ENCODE measurements at places on chromosomes 6 and 20.

- DNase-seq, result no peak
These were observed 53.5 kb upstream of the BTN3A2 start for GRCh38 chr6:26311385-26312095.

DNA sequence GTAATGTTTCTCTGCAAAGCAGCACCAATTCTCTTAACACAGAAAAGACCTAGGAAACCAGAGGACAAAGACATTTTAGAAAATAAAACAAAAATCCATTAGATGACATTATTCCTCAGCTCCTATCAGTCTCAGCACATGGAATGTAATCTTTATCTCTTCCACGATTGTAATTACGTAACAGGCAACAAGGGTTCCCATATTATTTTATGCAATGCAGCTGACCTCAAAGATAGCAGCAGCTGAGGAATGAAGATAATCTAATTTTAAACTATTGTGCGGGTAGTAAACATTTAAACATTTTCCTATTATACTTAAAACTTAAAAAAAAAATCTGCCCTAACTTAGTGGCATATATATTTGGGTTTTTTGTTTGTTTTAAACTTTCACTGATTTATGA is 33.0 kb upstream of the PTCHD4 start:
- DNase-seq, result no peak

GRCh38 chr6:88599571-88599970 is 363.8 kb downstream of the RNGTT start:
- DNase-seq, result no peak

DNA sequence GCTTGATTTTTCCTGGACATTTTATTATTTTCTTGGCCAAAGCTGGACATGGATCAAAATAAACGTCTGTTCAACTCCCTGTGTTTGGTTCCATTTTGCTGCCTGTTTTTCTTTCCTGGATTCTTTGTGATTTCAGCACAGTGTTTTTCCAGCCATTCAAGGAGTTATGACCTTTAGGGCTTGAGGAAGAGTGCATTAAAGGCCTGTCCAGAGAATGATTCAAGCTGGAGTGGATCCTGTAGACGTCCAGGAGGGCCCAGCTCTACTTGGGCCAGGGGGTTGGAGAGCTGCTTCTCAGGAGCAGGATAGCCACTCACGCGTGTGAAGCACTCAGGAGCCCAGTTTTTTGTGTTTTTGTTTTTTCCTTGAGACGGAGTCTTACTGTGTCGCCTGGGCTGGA is 56.5 kb upstream of the IER3 start:
- DNase-seq, result no peak

GRCh38 chr20:47178277-47178676 is 178.2 kb downstream of the ZMYND8 start:
- no peak for DNase-seq

- no peak for DNase-seq
These were observed 33.2 kb upstream of the PLEKHG1 start for GRCh38 chr6:150566486-150566885.

DNA sequence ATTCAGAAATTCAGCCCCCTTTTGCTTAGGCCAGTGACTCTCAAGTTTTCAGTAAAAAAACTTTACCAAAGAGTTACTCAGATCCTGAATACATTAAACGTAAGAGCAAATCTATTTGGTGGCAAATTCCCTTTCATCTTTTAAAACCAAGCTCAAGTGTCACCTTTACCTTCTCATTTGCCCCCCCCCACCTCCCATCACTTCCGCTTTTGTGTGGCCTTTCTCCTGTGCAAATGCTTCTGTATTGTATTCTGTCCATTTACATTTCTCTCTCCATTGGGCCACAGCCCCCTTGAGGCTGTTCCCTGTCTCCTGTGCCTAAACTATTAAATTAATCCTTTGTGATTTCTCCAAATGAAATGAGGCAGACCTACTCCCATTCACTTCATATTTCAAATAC is 1.9 kb downstream of the NOL7 start:
- no peak for DNase-seq

GRCh38 chr6:85677234-85677956 is 34.7 kb upstream of the SYNCRIP start:
- no peak for DNase-seq

DNA sequence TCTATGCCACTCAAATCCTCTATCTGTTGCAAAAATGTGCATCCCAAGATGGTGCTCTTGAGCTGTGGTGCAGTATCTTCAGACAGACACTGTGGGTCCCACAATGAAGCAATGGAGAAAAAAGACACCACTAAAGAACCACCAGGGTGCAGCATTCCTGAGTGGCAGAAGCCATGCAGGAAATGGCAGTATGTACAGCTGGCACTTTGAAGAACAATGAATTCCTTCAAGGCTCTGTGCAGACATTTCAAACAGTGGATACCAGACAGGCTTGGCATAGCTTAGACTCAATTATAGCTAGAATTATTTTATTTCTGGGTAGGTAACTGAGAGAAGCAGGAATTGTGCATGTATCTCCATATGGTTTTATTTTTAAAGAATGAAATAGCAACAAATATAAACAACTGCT is 24.0 kb upstream of the HDAC2 start:
- no peak for DNase-seq

Measured in stimulated activated CD8-positive, alpha-beta memory T cell treated with anti-CD3 and anti-CD28 coated beads, Interleukin-15, amount 100 ng/mL, for 24 hours (primary cell).